C1 segment of cervical spinal cord (tissue), 14 donors: ENCODE measurements at places on chromosomes 2 and 18.
A peak's percentile ranks its signal among the peaks of the same experiment; 100 is the strongest.

GRCh38 chr2:144995482-144995881 is 475.6 kb upstream of the ZEB2 start:
- no peak for DNase-seq

DNA sequence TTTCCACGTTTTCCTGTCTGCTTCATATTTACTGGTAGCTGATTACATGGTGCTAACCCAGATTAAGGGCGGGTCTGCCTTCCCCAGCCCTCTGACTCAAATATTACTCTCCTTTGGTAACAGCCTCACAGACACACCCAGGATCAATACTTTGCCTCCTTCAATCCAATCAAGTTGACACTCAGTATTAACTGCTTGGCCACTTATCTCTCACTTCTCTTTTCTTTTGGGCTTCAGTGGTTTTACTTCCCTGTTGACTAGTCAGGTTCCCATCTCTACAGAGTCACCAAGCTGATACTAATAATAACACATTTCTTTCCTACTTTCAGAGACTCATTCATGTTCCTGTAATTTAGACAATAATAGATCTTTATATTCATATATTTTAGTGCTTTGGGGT is 302.2 kb upstream of the MAP2 start:
- DNase-seq: no peak

- DNase-seq: no peak
Observed at GRCh38 chr2:197759013-197759412, 26.1 kb downstream of the BOLL start.

DNA sequence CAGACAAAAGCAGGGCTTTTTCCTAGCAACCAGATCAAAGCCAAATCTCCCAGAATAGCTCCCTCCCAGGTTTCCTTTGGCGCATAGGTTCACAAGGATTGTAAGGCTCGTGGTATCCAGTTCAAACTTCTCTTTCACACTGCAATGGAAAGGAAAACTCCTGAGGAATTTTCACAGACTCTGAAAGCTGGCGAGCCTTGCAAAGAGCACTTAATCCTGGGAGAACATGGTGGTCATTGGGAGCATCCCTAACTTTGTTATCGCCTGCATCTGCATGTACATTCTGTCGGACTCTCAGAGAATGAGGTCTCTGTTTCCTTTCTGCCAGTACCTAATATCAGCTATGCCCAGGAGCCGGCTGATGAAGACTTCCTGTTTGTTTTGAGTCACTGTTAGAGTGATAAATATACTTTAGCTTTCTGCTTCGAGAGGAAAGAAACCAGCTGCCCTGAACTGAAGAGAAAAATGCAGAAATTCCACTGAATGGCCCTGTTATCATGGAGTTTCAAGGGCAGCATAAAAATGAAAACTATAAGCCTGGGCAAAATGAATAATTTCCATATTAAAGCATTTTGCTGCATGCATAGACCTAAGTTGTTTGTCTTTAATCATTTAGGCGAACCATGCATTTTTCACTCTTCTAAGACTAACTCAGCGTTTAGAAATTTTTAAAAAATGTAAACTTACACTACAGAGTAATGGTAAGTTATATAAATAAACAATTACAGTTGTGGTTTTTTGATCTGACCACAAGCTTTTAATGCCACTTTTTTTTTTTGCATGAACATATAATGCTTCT is 76.4 kb upstream of the ZEB2 start:
- DNase-seq: no peak

DNA sequence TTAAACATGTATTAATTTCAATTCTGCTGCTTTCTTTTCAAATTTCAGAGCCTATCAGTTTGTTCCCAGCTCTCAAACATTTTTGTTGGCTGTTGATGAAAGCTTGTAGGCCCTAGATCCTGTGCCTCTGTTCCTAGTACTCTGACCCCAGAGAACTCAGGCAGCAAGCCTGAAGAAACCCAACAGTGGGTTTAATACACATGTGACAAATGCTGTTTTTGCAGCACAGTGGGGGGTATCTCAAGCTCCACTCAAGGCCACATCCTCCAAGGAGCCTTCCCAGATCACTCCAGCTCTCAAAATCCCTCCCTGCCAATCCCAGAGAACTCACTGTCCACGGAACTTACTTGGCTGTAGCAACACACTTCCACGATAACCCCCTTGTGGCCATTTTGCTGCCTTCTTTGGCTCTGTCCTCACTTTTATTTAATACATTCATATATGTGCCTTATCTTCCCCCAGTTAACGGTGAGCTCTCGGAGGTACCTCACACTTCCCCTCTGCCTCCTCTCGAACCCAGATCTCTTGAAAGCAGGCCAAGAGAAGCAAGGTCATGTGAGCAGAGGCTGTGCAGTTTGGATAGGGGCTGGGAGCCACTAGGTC is 122.4 kb downstream of the TNS1 start:
- no peak for DNase-seq

GRCh38 chr2:26557244-26557925 is 79.5 kb upstream of the OTOF start:
- no peak for DNase-seq

GRCh38 chr2:229443546-229444268 is 172.6 kb upstream of the PID1 start:
- no peak for DNase-seq

GRCh38 chr18:11251229-11251890 is 102.0 kb upstream of the PIEZO2 start:
- no peak for DNase-seq

DNA sequence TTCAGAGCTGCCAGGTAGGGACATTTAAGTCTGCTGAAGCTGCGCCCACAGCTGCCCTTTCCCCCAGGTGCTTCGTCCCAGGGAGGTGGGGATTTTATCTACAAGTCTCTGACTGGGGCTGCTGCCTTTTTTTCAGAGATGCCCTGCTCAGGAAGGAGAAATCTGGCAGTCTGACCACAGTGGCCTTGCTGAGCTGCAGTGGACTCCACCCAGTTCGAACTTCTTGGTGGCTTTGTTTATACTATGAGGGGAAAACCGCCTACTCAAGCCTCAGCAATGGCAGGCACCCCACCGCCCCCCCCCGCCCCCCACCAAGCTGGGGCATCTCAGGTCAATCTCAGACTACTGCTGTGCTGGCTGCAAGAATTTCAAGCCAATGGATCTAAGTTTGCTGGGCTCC is 458.1 kb upstream of the RAB12 start:
- no peak for DNase-seq

DNA sequence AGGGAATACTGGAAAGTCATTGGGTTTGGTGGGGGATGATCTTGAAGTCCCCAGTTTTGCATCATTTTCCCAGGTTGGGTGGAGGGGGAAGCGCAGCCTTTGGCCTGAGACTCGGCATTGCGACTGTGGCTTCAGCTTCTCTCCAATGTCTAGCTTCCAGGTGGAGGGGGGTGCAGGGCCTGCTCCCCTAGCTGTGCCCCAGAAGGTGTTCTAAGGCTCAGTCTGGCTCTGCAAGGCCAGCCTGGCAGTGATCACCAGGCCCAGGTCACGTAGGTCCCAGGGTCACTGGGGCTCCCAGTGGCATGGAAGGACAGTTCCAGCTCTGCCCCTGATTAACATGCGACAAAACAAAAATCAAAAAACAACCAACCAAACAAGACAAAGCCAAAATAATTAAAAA is 56.9 kb upstream of the HAAO start:
- no peak for DNase-seq

DNA sequence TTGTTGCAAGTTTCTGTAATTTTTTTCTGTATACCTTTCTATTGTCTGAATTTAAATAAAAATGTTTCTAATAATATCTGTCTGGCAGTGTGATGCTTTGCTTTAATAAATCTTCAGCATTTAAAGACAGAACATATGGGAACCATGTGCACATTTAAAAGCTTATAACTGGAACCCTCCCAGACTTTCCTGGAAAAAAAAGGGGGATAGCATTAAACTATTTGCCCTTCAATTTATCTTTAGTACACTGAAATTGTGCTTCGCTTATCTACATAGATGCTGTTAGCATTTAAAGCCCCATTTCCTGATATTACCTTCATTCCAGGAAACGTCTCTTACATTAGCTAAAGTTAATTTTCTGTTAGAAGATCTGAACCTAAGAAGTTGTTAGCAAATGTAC is 64.6 kb downstream of the ZC3H6 start:
- no peak for DNase-seq

GRCh38 chr2:102438578-102438977 is 15.6 kb downstream of the IL18RAP start:
- no peak for DNase-seq

DNA sequence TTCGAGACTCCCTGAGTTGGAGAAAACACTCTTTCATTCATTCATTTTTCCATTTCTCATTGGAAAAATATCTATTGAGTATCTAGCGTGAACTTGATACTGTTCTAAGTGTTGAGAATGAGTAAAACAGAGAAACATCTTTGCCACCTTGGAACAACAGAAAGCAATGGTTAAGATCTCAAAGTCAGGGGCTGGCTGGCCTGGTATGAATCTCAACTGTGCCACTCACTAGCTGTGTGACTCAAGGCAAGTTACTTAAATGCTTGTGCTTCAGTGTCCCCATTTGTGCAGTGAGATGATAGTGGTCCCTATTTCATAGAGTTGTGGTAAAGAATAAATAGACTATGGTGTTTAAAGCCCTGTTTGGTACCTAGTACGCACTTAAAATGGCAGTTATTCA is 415.2 kb downstream of the NBAS start:
- DNase-seq: no peak

DNA sequence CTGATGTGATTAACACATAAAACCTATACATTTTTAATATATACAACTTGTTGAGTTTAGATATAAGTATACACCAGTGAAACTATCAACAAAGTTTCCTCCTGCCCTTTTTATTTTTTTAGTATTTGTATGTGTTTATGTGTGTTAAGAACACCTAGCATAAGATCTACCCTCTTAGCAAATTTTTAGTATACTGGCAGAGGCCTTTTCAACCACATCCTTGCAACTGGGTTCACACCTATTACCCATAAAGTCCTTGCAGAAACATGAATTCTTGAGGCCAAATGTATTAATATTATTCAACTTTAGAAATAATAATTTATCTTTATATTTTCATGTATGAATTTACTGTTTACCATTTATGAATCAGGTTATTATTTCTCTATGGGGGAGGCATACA is 119.7 kb upstream of the CRIM1 start:
- no peak for DNase-seq

GRCh38 chr18:4453874-4454536 is 1.1 kb downstream of the DLGAP1 start:
- peak; percentile 5 for DNase-seq

GRCh38 chr2:209471037-209471436 is 47.2 kb downstream of the MAP2 start:
- DNase-seq: no peak

- DNase-seq: peak; percentile 29
Observed at GRCh38 chr2:85851253-85852151, 37.3 kb downstream of the ST3GAL5 start.

DNA sequence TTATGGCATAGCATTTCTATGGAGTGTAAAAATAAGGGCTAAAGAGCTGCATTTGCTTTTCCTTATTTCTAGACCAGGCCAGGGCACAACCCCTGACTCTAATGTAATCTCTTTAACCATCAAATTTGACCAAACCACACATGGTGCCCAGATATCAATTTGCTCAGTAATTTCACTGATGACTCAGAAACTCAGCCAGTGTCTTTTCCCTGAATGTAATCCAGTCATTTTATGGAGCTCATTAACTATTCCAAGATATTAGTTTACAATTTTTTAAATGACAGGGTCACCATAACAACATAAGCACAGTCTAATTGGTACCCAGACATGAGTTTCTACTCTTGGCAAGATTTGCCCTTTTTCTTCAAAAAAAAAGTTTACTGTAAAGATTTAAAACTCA is 270.8 kb upstream of the AGAP1 start:
- DNase-seq: no peak

- DNase-seq: no peak
Observed at GRCh38 chr18:45284174-45284573, 331.1 kb upstream of the SLC14A2 start.

- DNase-seq: no peak
Observed at GRCh38 chr2:75551434-75551833, 9.3 kb downstream of the EVA1A start.

DNA sequence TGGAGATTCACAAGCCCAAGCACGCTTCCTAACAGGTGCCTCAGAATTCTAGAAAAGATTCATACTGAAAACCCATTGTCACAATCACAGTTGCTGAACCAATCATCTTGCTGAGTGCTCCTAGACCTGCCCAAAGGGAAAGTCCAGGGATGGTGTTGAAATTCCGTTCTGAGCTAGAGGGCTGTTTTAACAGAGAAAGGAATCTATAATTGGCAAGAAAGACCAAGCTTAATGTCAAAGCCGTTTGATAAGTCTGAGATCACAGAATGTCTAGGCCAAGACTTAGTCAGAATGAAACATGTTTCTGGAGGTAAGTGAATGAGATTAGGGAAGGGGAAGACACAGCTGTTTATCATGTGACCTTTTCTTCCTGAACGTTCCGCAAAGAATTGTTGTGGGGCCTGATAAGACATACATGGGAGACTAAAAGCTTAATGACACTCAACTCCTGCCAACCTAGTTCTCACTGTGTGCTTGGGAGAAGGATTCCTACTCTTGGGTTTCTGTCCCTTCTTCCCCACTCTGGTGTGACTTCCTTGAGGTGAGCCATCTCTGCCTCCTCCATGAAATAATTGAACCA is 27.5 kb downstream of the PMAIP1 start:
- no peak for DNase-seq

DNA sequence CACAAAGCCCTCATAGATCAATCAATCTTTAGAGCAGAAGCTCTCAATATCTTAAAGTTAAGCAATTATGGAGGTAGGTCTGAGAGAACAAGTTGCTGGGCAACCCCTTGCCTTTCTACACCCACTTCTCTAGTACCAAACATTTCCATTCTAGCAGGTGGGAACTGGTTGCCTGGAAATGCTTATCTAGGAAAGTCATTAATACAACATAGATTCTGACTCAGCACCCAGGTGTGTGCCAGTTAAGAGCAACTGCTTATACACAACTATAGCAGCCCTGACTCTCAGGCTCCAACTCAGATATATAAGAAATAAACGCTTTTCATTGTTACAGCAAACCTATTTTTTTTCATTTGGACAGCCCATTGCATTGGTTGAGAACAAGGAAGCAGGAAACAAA is 237.7 kb downstream of the IRS1 start:
- no peak for DNase-seq

DNA sequence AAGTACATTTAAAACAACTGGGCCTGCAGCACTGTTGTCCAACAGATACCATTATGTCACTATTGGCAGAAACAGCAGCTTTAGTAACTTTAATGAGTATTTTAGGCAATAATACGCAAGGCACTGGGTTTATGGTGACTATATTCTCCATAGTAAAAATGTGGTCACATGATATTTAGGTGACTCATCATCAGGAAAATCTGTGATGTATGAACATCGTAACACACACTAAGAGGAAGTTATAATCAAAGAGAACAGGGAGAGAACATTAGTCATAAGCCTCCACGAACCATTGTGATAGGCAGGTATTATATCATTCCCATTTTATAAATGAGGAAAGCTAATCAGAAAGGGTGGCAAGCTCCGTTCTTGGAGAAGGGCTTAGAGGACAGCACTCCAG is 36.9 kb downstream of the RAPH1 start:
- no peak for DNase-seq
